Stimulated activated CD4-positive, alpha-beta T cell treated with anti-CD3 and anti-CD28 coated beads, Interleukin-1b, Interleukin-23, amount 100 ng/mL, for 4 hours (primary cell): ENCODE measurements at places on chromosomes 6 and 20.

- no peak for DNase-seq
Observed at GRCh38 chr6:127121637-127121960, 3.1 kb downstream of the RSPO3 start.

GRCh38 chr6:82380566-82381185, 17.1 kb downstream of the TPBG start:
- no peak for DNase-seq

DNA sequence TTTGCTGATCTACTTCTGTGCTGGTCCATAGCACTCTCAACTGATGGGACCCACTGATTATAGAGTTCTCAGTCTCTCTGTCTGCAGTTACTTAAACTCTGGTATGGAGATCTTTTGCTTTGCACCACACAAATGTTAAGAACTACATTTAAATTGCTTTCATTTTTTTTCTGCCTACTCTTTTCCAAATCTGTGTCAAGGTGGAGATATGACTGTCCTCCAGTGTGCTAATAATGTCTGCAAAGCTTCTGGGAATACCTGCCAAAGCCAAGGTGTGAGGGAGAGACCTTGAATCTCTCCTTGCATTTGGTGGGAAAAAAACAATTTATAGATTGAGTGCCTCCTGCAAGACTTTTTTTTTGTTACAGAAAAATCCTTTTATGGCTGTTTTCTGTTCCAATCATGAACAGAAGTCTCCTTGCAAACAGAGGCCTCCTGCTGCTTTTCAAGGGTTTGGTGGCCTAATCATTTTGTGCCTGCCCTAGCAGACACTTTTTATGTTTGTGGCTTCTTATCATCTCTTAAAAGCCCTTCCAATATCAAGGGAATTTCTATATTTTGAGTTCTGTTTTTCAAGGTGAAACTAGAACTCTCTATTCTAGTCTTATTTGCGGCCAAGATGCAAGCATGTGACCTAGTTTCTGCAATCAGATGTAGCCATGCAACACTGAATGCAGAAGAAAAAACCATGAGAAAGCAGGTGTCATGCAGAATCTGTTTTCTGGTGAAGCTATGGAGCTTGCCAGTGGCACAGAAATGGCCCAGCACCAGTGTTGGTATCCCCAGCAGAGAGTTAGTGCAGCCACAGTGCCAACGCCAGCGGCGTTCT, 23.2 kb upstream of the AKIRIN2 start:
- DNase-seq, result no peak

DNA sequence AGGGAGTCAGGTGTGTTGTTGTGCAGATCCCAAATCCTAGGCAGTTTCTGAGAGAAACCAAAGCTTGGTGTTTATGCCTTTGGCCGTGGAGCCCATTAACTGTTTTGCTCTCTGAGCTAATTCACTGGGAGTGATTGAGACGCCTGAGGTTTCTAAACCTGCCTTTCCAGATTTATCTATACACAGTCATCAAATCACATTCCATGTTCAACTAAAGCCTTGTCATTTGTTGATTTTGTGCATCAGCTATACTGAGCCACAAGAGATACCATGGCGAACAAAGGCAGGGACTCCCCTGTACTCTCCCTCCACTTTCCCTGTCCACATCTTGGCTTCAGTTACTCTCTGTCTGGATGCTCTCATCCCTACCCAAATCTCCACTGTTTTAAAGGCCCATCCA, 229.7 kb upstream of the PMEPA1 start:
- DNase-seq, result no peak

DNA sequence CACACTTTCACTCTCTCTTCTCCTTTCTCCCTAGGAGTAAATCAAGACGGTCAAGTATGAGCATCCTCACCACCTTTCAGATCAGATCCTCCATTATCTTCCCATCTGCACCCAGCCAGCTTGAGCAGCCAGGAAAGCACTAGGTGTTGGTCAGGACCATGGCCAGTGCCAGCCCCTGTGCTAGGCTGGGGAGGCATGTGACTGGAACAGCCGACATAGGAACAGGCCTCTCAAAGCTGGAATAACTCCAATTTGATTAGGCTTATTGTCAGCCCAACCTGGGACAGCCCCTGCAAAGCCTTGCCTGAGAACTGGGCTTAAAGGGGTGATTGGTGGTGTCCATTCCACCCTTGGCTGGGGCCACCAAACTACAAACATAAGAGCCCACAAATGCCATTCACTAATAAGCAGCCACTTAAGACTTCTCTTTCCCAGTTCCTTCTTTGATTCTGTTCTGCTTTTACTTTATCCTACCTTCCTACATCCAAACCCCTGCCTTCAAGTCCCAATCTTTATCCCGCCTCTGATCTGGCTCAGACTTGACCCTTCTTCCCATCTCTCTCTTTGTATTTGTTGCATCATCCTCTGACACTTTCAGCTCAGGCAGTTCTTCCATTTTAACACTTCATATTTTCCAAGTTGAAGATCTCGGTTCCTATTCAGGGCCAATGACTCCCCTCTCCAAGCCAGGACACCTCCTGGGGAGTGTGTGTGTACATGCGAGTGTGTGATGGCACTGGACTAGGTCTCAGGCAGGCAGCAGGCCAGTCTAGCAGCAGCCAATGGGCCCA, 4.5 kb upstream of the TREM2 start:
- DNase-seq, result no peak

GRCh38 chr6:39260456-39260855, 31.2 kb upstream of the KCNK5 start:
- no peak for DNase-seq

- DNase-seq, result no peak
Observed at GRCh38 chr6:138104618-138105213, 2.5 kb downstream of the PERP start.

DNA sequence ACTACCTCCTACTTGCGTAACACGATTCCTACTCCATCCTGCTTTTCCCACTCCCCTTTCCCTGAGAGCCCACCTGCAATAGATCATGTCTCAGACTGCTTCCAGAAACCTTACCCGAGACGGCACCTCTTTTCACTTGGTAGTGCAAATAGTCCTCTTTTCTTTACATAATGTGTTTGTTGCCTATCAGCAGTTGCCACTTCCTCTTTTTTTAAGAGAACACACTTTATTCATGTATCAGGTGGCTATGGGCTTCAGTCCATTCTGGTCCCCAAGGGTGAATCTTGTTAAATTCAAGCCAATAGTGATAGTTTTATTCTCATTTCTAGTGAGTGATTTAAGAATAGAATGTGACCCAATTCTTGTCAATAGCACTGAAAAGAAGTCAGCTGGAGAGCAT, 57.7 kb upstream of the FERMT1 start:
- DNase-seq, result no peak

GRCh38 chr6:37272834-37273566, 15.1 kb upstream of the TMEM217 start:
- DNase-seq, result no peak

DNA sequence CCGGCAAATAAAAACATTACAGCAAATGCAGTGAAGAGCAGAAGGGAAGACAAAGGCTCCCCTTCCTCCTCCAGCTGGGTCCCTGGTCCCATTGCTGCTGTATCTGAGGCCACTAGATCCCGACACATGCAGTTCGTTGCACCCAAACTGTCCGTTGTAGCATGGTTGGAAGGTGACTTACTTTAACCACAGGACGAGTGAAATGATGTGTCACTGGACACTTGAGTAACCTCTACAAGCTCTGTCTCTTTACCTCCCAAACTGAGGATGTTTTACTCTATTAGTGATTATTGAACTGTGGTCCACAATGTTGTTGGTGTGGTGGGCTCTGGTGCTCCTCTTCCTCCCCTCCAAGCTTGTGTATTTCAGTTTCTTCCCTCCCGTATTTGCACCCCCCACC, 46.2 kb upstream of the ARMH2 start:
- no peak for DNase-seq

GRCh38 chr6:115643762-115644161, 416.9 kb downstream of the FRK start:
- no peak for DNase-seq

GRCh38 chr6:42571611-42572342, 7.9 kb downstream of the UBR2 start:
- no peak for DNase-seq

DNA sequence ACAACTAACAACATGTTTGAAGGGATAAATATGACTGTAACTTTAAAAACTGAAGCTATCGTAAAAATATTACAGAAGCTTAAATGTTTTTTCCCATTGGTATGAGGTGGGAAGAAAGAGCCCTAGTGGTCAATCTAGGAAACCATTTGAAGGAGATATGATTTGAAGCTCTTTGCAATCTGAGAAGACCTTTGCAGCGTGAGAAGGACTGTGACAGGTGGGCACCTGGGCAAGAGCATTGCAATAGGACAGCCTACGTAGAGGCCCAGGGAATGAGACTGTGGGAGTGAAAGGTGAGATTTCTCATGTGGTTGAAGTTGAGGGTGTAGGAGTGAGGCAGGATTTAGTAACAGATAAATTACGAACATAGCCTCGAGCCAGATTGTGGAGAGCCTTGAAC, 108.0 kb upstream of the PDE7B start:
- no peak for DNase-seq

- no peak for DNase-seq
Observed at GRCh38 chr6:112275365-112275764, 21.0 kb upstream of the LAMA4 start.

DNA sequence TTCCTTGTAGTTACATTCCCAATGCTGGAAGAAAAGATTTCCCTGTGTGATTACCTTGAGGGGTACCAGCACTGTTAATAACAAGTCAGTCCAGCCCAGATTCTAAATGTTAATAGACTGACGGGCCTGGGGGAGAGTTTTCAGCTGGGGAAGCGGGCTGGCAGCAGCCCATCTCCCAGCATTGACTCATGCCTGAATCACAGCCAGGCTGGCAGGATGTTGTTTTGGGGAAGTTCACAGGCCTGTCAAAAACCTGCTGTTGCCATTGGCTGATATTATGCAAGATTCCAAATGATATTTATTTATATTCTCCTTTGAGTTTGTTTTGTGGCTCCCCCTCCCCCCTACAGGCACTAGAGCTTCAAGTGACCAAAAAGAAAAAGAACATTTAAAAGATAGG, 213.9 kb upstream of the CNR1 start:
- DNase-seq, result no peak

DNA sequence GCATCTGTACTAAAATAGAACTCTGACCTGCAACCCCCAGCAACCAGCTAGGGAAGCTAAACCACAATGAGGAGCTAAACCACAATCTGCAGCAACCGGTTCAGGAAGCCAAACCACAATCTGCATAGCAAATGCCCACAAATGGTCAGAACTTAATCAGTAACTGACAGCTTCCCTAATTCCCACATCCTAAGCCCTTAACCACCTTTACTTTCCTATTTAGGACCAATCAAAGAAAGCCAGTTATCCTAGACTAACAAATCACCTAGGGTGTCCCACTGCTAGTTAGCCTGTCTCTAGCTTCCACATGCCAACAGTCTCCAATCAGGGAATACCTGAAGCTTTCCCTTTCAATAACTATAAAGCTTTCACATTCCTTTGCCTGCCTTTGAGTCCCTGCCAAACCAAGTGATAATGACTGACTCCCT, 424.6 kb upstream of the PTCHD4 start:
- DNase-seq, result no peak

DNA sequence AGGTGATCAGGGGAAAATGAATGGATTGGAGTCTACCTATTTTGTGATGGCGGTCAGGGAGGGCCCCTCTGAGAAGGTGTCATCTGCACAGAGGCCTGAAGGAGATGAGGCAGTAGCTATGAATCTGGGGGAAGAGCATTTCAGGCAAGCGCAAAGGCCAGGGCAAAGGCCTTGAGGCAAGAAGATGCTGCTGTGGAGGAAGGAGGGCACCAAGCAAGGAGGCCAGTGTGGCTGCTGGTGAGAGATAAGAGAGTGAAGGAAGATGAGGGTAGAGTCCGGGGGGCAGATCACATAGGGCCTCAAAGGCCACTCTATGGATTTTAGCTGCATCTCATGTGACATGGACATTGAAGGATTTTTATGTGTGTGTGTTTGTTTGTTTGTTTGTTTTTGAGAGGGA, 20.6 kb upstream of the CSNK2A1 start:
- DNase-seq, result no peak

GRCh38 chr6:126147291-126147815, 161.0 kb downstream of the TRMT11 start:
- no peak for DNase-seq

- DNase-seq, result no peak
Observed at GRCh38 chr20:58995461-58996225, 11.4 kb downstream of the CTSZ start.

GRCh38 chr6:142241061-142241460, 60.7 kb upstream of the ADGRG6 start:
- DNase-seq, result no peak

DNA sequence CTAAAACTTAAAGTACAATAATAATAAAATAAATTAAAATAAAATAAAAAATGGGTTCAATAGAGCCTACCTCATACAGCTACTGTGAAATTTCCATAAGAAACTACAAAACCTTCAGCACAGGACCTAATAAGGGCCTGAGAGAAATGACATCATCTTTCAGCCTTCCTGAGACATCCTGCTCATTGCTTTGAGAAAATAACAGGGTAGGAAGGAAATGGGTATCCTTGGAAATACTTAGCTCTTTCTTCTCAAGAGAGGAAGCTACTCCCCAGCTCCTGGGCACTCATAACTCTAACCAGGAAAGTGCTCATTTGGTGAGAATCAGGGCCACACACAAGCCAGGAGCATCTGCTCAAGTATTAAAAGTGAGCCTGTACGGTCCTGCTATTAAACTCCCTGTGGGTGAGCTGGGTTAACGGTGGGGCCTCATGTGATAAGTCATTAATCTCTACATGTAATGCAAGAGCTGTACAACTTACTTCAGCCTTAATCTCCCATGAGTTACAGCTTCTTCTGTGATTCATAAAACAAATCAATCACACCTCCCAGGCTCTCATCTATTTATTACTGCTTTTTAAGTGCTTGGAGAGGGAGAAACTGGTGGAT, 141.4 kb downstream of the MAFB start:
- DNase-seq, result no peak

DNA sequence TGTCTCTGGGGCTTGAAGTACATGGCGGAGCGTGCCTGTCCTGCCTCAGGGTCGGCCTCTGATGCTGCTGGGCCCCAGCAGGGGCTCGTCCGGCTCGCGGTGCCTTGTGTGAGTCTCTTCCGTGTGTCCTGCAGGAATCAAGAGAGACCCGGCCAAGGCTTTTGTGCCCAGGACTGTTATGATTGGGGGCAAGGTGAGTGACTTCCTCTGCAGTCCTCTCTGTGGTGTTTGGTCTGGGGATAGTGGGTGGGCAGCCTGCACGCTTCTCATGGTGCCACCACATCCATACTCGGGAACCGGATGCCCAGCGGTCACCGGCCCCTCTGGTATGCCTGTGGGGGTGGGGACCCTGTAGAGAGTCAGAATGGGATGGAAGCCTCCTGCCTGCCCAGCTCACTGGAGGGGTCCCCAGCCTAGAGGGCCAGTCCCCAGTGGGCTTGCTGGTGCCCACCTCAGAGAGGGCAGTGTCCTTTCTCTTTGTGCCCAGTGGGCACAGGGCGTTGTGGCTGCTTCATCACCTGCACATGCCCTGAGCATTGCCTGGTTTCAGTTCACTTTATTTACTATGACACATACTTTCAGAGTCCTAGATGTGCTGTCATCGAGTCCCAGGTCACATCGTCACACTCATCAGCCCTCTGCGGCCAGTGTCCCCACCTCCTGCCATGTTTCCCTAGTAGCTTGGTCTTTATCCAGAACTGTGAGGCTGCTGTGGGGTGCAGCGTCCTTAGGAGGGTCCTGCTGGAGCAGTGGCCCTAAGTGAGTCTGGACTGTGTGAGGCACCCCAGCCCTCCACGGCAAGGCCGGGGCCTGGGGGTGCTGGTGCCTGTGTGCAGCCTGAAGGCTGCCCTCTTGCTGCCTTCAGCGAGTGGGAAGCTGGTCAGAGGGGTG, 40.7 kb downstream of the PYGB start:
- no peak for DNase-seq
